ENCODE measurements at places on chromosomes 2 and 18. TPM values are rescaled to one million over a fixed set of nuclear protein-coding genes. Genes with fewer than 3 reads are reported as not detected.
A peak's percentile ranks its signal among the peaks of the same experiment; 100 is the strongest.

The KCNF1 gene
- not detected for total RNA-seq

DNA sequence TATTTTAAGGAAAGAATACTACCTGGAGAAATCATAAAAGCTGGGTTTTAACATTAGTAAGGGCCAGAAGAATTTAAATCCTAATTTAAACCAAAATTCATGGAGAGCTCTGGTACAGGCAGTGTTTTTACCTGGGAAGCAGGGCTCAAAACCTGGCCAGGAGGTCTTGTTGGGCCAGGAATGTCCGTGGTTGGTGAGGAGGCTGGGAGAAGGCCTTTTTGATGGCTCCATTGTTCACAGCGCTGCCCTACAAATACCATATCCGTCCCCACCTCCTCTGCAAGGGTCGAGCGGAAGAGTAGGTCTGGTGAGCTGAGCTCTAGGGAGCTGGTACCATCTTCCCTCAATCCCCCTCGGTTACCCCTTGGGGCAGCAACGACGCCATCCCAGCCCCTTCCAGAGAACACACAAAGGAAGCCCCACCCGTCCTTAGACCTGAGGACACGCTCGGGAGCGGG is 10.9 kb upstream of the HOXD1 start:
- peaks cover 4% of the 10 kb centered on the region for H3K36me3 ChIP-seq
- no peak overlapping the region for H3K27ac ChIP-seq
- H3K27me3 ChIP-seq: peaks cover 88% of the 10 kb centered on the region
- H3K4me1 ChIP-seq: peaks cover 3% of the 10 kb centered on the region
- no peak overlapping the region for H3K4me3 ChIP-seq
- DNase-seq: no peak

The SERPINB4 gene
- not detected for total RNA-seq

GRCh38 chr2:178109813-178110212 is 2.4 kb upstream of the RBM45 start:
- DNase-seq: no peak
- no peak overlapping the region for H3K4me3 ChIP-seq
- H3K27me3 ChIP-seq: no peaks in the 10 kb centered on the region
- H3K27ac ChIP-seq: no peak overlapping the region
- H3K36me3 ChIP-seq: no peaks in the 10 kb centered on the region

DNA sequence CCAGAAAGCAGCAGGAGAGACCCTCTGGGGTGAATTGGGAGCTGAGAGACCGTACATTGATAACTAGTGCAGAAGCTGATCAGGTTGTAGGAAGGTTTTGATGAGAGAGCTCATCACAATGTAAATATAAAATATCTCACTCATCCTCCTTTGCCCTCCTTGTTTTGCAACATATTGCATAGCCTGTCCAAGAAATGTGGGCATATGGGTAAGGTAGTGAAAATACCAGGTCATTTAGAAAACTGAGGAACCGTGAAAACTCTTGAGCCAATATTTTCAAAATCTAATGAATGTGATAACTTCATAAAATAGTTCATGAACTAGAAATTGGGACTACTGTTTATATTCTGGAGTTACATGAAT is 31.4 kb downstream of the C18orf54 start:
- no peak for DNase-seq
- no peak overlapping the region for H3K27ac ChIP-seq
- peaks cover 15% of the 10 kb centered on the region for H3K27me3 ChIP-seq
- H3K36me3 ChIP-seq: no peaks in the 10 kb centered on the region

DNA sequence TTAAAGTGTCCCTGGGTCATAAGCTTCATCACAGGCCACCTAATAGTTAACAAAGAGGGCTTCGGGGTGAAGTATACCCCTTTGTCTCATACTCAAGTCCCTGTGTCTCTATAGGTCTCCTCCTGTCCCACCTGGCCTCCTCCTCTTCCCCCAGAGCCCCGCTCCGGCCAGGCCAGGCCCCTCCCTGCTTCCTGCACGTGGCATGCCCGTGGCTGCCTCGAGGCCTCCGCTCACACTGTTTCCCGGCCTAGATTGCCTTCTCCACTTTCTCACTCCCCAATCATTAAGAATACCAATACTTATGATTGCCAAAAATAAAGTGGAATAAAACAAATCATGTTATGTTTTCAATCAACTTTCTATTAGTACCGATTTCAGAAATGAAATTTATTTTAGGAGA is 18.8 kb downstream of the SMYD1 start:
- no peak for DNase-seq
- no peaks in the 10 kb centered on the region for H3K36me3 ChIP-seq
- H3K27me3 ChIP-seq: peaks cover 24% of the 10 kb centered on the region
- no peak overlapping the region for H3K27ac ChIP-seq

DNA sequence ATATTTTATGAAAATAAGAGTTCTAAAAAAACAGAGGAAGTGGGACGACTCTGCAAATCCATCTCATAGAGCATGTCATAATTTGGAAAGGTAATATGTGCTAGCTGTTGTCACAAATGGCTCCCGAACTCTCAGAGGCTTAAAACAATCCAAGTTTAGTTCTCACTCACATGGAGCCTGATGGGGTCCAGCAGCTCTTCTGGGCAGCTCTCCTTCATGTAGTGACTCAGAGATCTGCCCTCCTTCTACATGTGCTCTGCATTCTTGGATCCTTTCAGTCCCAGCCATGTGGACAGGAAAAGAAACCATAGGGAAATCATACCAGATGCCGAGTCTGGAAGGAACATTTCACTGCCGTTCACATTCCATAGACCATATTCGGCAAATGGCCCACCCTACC is 180.1 kb upstream of the APCDD1 start:
- no peak overlapping the region for H3K27ac ChIP-seq
- no peaks in the 10 kb centered on the region for H3K4me1 ChIP-seq
- no peak for DNase-seq
- peaks cover 7% of the 10 kb centered on the region for H3K27me3 ChIP-seq
- peaks cover 3% of the 10 kb centered on the region for H3K36me3 ChIP-seq

The LAPTM4A gene
- 44.3 TPM for total RNA-seq

DNA sequence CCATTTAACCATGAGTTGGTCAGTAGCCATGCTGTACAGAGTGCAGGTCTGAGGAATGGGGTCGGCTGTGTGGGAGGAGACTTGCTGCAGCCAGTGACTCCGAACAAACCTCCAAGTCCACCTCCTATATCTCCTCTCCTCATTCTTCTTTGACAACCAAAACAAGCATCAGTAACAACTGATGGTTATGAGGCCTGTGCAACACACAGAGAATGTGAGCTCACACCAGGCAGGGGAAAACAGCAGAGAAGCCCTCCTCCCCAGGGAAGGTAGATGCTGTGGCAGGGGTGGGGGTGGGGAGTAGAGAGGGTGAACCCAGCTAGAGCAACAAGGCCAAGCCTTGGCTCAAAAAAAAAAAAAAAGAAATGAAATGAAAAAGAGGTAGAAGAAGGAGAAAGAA is 12.3 kb upstream of the CNGA3 start:
- H3K4me3 ChIP-seq: no peak overlapping the region
- H3K27ac ChIP-seq: no peak overlapping the region
- H3K4me1 ChIP-seq: no peaks in the 10 kb centered on the region
- DNase-seq: no peak
- H3K36me3 ChIP-seq: peaks cover 4% of the 10 kb centered on the region

- no peaks in the 10 kb centered on the region for H3K27me3 ChIP-seq
- peaks cover 2% of the 10 kb centered on the region for H3K4me1 ChIP-seq
- peak within 1 kb of the TSS; percentile 83 for H3K4me3 ChIP-seq
- no peaks in the 10 kb centered on the region for H3K36me3 ChIP-seq
Measured at GRCh38 chr18:26133652-26134051, at the start of gene PSMA8. PSMA8 (plus strand) TSS chr18:26133869; CDS start chr18:26133966, 97 bp downstream.

The MSGN1 gene
- not detected for total RNA-seq

The LONRF2 gene
- total RNA-seq: 0.18 TPM

GRCh38 chr2:31973665-31974064 is 37.1 kb downstream of the MEMO1 start:
- H3K27me3 ChIP-seq: no peaks in the 10 kb centered on the region
- H3K27ac ChIP-seq: peak overlapping the region; percentile 51
- peaks cover 16% of the 10 kb centered on the region for H3K4me1 ChIP-seq
- H3K36me3 ChIP-seq: no peaks in the 10 kb centered on the region
- no peak for DNase-seq

- peaks cover 12% of the 10 kb centered on the region for H3K4me1 ChIP-seq
- DNase-seq: peak; percentile 29
Measured at GRCh38 chr2:113390124-113390849, 47.2 kb upstream of the ZNG1B start.

GRCh38 chr2:13005048-13005447 is 288.3 kb downstream of the TRIB2 start:
- no peak overlapping the region for H3K4me3 ChIP-seq
- H3K36me3 ChIP-seq: no peaks in the 10 kb centered on the region
- no peak overlapping the region for H3K27ac ChIP-seq
- peaks cover 8% of the 10 kb centered on the region for H3K4me1 ChIP-seq
- H3K27me3 ChIP-seq: peaks cover 5% of the 10 kb centered on the region
- no peak for DNase-seq

- no peak overlapping the region for H3K4me3 ChIP-seq
- no peak for DNase-seq
- peak overlapping the region; percentile 67 for H3K27ac ChIP-seq
Measured at GRCh38 chr18:74370115-74370514, 54.5 kb downstream of the C18orf63 start.

The NMUR1 gene
- total RNA-seq: 0.55 TPM

GRCh38 chr18:77702686-77703085 is 453.0 kb downstream of the GALR1 start:
- H3K4me3 ChIP-seq: no peak overlapping the region
- H3K36me3 ChIP-seq: no peaks in the 10 kb centered on the region
- H3K27ac ChIP-seq: no peak overlapping the region
- no peaks in the 10 kb centered on the region for H3K4me1 ChIP-seq
- H3K27me3 ChIP-seq: peaks cover 46% of the 10 kb centered on the region

DNA sequence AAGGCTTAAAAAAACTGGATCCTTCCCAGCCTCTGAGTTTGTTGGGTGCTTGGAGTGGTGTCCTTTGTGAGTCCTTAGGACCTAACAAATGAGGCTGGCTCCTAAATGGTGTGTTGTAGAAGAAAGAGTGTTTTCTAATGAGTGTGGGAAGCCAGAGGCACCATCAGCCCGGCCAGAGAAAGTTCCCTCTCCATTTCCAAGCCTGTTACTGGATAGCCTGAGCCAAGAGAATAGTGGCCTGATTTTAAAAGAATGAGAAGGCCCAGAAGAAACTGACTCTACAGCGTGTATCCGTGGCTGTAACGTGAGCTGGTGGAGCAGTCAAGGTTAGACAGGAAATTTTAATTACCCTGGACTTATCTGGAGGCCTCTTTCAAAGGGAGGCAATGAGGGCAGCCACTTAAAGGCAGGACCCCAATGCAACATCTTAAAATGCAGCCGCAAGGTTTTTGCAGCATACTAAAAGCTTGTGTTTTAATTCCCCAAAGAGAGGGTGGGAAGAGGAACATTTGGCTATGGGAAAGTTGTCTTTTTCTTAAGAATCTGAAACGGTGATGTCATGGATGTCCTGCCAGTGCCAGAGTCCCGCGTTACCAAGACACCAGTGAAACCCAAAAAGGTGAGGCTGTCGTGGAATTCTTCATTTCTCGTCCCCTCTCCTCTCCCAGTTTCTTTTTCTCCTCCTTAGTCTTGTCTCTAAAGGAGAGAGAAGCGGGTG is 4.6 kb downstream of the EFHD1 start:
- H3K27me3 ChIP-seq: peaks cover 55% of the 10 kb centered on the region
- H3K4me1 ChIP-seq: peaks cover 2% of the 10 kb centered on the region
- DNase-seq: no peak

- H3K4me3 ChIP-seq: no peak overlapping the region
- peak overlapping the region; percentile 89 for H3K27ac ChIP-seq
- no peaks in the 10 kb centered on the region for H3K36me3 ChIP-seq
- no peaks in the 10 kb centered on the region for H3K27me3 ChIP-seq
Measured at GRCh38 chr2:73105511-73105971, 7.2 kb downstream of the RAB11FIP5 start.

DNA sequence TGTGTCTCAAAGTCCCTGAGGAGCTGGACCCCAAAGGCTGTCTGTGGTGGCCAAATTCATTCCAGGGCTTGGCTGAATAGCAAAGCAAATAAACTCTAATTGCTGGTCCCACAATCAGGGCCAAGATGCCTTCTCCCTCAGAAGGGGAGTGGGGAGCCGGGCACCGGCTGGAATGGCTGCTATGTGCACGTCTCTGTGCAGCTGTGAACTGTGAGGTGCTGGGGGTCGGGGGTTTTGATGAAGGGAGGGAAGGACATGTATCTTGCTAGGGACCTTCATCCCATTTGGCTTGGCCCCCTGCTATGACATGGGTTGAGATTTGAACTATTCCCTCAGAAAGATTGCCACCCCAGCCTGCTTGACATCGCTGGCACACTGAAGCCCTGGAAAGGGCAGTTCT is 60.4 kb downstream of the CIB4 start:
- H3K27me3 ChIP-seq: peaks cover 57% of the 10 kb centered on the region
- no peak overlapping the region for H3K4me3 ChIP-seq
- DNase-seq: no peak
- no peak overlapping the region for H3K27ac ChIP-seq
- peaks cover 2% of the 10 kb centered on the region for H3K4me1 ChIP-seq

- no peak for DNase-seq
- H3K36me3 ChIP-seq: peaks cover 3% of the 10 kb centered on the region
- H3K27me3 ChIP-seq: peaks cover 33% of the 10 kb centered on the region
- no peak overlapping the region for H3K4me3 ChIP-seq
Measured at GRCh38 chr2:238695538-238695937, 152.3 kb upstream of the TWIST2 start.

- peak overlapping the region; percentile 63 for H3K4me3 ChIP-seq
- no peaks in the 10 kb centered on the region for H3K27me3 ChIP-seq
- peaks cover 5% of the 10 kb centered on the region for H3K36me3 ChIP-seq
- DNase-seq: no peak
Measured at GRCh38 chr2:219246559-219246958, 1.3 kb downstream of the STK16 start.

DNA sequence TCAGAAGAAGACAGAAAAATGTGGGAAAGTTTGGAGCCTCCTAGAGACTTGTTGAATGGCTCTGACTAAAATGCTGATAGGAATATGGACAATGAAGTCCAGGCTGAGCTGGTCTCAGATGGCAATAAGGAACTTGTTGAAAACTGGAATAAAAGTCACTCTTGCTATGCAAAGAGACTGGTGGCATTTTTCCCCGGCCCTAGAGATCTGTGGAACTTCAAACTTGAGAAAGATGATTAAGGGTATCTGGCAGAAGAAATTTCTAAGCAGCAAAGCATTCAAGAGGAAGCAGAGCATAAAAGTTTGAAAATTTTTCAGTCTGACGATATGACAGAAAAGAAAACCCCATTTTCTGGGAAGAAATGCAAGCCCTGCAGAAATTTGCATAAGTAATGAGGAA is 159.3 kb downstream of the MREG start:
- no peak overlapping the region for H3K27ac ChIP-seq
- no peaks in the 10 kb centered on the region for H3K27me3 ChIP-seq
- no peak for DNase-seq
- no peaks in the 10 kb centered on the region for H3K4me1 ChIP-seq
- H3K36me3 ChIP-seq: no peaks in the 10 kb centered on the region
- no peak overlapping the region for H3K4me3 ChIP-seq

The CD207 gene
- 0.23 TPM for total RNA-seq

The MREG gene
- 5.3 TPM for total RNA-seq

The UGT1A5 gene
- total RNA-seq: not detected

The FOXI3 gene
- not detected for total RNA-seq

- peaks cover 22% of the 10 kb centered on the region for H3K27me3 ChIP-seq
- no peaks in the 10 kb centered on the region for H3K36me3 ChIP-seq
- no peak overlapping the region for H3K4me3 ChIP-seq
- no peak overlapping the region for H3K27ac ChIP-seq
Measured at GRCh38 chr18:10100941-10101701, 187.3 kb downstream of the VAPA start.

GRCh38 chr2:104854498-104855220 is 744 bp downstream of the POU3F3 start:
- peaks cover 22% of the 10 kb centered on the region for H3K4me1 ChIP-seq
- peaks cover 11% of the 10 kb centered on the region for H3K36me3 ChIP-seq
- H3K27ac ChIP-seq: peak overlapping the region; percentile 80

- peak overlapping the region; percentile 65 for H3K27ac ChIP-seq
- no peak overlapping the region for H3K4me3 ChIP-seq
- no peaks in the 10 kb centered on the region for H3K27me3 ChIP-seq
- no peak for DNase-seq
- peaks cover 24% of the 10 kb centered on the region for H3K4me1 ChIP-seq
Measured at GRCh38 chr2:234414596-234414995, 82.3 kb downstream of the ARL4C start.
